ENCODE measurements at places on chromosomes 11 and 22.
A peak's percentile ranks its signal among the peaks of the same experiment; 100 is the strongest.

DNA sequence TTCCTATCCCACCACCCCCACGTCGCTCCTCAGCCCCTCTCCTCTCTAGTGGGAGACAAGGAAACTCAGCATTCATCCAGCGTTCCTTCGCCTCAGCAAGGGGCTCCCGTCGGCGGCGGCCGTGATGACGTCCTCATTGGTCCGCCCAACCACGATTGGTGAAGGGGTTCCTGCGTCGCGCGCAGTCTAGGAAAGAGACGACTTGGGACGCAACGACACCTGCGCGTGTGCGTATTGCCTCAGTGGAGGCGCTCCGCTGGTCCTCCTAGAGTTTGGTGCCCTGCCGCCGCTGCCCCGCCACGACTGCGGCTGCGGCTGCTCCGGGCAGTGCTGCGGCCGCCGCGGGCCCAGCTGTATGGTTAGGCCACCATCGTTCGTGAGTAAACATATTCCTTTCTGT lies 56.6 kb downstream of the CCDC81 start:
- DNase-seq: no peak

DNA sequence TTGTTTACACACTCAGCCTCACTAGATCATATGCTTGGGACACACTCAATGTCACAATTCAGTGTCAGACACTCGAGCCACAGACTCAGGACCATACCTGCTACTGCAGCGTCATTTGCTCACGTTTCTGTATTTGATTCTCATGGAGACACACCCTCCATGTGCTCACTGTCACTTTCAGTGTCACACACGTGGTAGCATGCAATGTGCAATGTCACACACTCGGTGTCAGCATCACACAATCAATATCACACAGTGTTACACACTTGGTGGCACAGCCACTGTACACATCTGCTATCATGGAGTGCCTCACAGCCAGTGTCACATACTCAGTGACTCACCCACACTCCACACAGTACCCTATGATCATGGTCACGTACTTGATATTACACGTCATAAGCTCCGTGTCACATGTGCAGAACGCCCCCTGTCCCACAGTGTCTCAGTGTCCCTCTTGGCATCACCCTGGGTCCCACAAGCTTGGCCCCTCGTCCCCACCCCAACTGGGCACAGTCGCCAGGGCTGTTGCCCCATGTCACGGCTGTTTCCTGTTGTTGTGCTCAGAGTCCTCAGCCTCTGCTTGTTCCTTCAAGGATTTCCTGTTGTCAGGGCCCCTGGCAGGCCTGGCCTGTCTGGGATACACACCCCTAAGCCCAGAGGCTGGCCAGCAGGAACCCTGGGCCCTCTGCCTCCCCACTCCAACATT lies 49.6 kb downstream of the PDE2A start:
- DNase-seq: no peak

- DNase-seq: no peak
Observed at GRCh38 chr11:120830085-120830620, 193.7 kb upstream of the TBCEL start.

GRCh38 chr11:119432484-119433357 lies 9.7 kb upstream of the THY1 start:
- no peak for DNase-seq

GRCh38 chr11:63760487-63761079 lies 8.0 kb downstream of the ZFTA start:
- DNase-seq: no peak

GRCh38 chr11:32433914-32434355 lies 1.4 kb downstream of the WT1 start:
- no peak for DNase-seq

DNA sequence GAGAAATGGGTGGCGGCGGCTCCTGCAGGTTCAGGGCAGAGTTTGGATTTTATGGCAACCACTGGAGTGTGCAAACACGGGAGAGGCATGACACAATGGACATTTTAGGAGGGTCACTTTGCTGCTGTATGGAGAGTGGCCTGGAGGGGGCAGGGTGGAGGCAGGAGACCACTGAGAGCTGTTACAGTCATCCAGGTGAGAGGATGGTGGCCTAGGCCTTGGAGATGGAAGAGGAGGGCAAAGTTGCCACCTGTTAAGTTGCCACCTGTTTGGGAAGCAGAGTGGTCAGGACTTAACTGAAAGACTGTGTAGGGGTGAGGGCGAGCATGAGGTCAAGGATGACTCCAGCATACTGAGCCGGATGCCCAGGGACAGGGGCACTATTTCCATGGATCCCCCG lies 2.3 kb upstream of the RAD9A start:
- DNase-seq: no peak

- DNase-seq: no peak
Observed at GRCh38 chr11:2319791-2320472, 18.1 kb downstream of the TSPAN32 start.

GRCh38 chr22:35921777-35922176 lies 106.8 kb downstream of the RBFOX2 start:
- DNase-seq: peak; percentile 69

DNA sequence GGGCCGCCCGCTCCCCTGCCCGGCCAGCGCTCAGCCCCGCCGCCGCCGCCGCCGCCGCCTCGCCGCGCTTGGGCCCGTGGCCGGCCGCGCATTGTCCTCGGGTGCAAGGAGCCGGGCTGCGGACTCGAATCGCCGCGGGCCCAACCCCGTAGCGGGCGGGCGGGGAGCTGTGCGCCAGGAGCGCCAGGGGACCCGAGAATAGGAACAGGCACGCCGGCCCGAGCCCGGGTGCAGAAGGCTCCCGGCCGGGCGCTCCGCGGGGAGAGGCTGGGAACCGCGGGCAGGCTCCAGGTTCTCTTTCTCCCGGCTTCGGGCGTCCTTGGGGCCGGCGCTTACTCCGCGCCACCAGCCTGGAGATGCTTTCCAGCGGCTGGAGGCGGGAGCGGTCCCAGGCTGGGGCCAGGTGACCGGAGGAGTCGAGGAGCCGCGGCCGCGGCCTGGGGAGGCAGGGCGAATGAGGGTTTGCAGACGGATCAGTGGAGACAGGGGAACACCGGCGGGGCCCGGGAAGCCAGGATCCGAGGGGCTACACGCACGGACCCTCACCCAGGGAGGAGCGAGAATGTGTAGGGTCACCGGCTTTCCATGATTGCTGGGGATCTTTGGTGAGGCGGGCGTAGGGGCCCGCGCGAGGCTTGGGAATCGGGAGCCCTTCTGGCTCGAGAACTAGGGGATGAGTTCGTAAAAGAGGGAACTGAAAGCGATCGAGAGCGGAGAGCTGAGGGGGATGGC lies 726 bp downstream of the PKNOX2 start:
- no peak for DNase-seq

GRCh38 chr11:32379719-32380118 lies 55.6 kb downstream of the WT1 start:
- no peak for DNase-seq

DNA sequence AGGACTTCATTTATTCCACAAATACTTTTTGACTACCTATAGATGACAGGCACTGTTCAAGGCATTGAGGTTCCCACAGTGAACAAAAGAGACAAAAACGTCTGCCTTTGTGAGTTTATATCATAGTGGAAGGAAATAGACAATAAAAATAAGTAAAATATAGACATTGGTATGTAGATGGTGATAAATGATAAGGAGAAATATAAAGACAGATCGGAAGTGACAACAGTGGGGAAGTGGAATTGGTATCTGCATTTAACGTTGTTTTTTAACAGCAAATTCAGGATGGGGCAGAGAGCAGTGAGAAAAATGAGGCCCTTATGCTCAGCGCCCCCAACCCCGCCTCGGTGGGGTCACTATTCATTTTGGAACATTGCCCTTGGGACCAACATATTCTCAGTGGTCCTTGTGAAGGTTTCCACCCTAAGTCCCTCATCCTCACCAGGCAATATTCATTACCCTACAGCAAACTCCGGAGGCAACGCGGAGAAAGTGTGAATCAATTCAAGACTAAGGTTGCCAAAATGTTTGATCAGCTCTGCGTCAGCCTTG lies 627 bp upstream of the PEX26 start:
- no peak for DNase-seq

DNA sequence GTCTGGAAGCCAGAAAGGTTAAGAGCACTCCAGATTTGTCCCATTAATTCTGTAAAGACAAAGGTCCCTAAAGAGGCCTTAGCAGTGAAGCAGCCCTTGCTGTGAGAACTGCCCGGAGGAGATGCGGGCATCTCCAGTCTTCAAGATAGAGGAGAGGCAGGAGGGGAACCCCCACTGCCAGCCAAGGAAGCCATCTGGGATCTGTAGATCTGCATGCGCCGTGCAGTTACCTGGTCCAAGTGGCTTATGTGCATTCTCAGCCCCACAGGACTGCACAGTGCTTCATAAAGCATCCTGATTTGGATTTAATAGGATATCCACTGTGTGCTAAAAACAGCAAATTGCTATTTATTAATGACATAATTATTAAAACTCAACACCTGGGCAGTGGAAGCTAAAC lies 834.6 kb downstream of the NTM start:
- DNase-seq: no peak

DNA sequence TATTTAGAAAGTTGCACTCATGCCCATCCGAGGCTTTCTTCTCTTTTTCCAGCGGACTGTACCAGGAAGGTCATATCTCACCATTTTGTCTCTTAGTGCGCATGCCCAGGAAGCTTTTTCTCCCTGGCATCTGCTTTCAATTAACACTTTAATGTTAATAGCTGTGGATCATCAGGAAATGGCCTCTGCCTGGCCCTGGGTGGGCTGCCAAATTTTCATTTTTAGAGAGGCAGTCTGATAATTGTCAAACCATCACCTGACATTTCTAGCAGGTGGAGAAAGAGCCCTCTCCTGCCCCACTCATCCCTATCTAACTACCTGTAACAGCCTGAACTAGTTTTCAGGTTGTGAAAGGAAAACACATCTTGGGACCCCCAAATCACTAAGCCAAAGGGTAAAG lies 257.4 kb upstream of the LRRC4C start:
- no peak for DNase-seq

GRCh38 chr22:32958001-32958400 lies 100.2 kb downstream of the SYN3 start:
- DNase-seq: no peak

DNA sequence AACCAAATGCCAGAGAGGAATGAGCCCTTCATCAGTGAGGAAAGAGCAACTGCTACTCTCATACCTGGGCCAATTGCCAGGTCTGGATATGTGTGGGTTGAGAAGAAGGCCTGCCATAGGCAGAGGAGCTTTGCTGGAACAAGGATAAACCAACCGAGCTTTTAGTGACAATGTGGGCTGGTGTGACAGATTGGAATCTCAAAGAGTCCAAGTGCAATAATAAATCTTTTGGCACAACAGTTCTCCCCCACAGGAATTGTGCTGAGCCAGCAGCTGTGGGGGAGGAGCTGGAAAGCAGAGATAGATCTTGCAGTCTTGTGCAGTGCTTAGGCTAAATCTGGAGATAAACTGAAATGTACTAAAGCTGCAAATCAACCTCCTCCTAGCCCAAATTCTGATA lies 79.4 kb upstream of the ISX start:
- DNase-seq: no peak

- no peak for DNase-seq
Observed at GRCh38 chr11:10407055-10407454, 48.0 kb upstream of the AMPD3 start.

GRCh38 chr11:45031912-45032519 lies 81.3 kb upstream of the TP53I11 start:
- DNase-seq: no peak

DNA sequence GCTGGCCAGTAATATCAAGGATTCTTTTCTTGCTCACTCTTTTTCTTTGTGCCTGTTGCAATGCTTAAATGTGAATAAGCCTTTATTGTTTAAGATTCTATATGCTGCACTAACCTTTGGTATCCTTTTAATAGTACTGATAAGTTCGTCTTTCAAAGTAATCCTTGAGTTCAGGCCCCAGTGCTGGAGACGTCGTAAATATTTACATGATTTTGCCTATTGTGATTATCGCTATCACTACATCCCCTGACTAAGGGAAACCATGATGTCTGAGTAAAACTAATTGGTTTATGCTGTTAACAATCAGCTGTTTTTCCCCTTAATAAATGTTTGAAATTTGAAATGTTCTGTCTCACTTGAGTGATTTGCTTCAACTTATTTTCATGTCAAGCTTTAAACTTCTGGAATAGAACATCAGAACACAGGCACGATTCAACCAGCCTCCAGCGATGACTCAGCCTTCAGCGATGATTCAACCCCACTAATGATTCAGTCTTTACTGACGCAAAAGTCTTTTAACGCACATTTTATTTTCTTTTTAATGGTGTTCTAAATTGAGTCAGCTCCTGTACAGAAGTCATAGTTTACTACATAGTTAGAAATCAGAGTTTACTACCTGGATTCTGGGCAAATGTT lies 3.9 kb downstream of the HTATIP2 start:
- DNase-seq: peak; percentile 72

GRCh38 chr22:23217171-23218052 lies 37.1 kb downstream of the BCR start:
- no peak for DNase-seq

DNA sequence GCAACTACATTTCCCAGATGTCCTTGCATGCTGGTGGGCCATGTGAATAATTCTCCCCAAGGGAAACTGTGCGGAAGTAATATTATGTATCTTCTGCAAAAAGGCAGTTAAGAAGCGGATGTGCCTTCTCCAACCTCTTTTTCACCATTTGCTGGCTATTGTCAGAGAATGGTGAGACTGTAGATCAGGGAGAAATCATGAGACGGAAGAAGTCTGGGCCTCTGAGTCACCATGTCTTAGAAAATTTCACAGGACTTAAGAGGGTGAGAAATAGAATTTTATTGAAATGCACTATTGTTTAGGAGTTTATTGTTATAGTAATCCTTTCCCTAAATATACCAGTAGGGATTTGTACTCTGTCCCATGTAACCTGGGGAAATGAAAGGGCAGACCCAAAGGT lies 298.7 kb upstream of the ZC3H12C start:
- DNase-seq: no peak

DNA sequence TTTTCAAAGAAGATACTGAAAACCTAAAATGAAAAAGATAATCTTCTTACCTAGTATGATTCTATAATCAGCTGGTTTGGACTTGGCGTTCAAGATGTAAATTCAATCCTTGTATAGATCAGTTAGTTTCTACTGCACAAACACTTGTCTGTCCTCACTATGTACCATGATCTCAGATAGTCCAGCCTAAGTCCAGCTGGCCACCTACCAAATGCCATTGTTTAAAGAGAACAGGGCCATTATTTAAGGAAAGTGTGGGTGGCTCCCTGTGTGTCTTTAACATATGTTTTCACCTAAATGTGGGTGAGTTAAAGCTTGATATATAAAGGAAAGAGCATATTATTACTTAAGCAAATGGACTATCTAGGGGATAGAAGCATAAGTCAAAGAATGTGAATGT lies 38.6 kb downstream of the BLID start:
- no peak for DNase-seq

- no peak for DNase-seq
Observed at GRCh38 chr22:29108137-29108536, 35.3 kb downstream of the KREMEN1 start.

DNA sequence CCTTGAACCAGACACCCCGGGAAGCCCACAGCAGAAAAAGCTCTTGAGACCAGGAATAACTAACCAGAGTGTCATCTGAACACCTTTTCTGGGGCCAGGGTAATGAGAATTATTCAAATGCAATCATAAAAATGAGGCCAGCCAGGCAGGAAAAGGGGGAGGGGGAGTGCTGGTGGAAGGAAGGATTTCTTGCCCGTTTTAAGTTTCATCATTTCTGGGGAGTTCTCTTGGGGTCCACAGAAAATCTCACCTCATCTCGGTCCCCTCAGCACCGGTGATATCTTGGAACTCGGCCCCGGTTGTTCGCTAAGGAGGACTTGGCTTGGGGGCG lies 495 bp upstream of the PKNOX2 start:
- DNase-seq: no peak

GRCh38 chr11:29173660-29174062 lies 843.2 kb downstream of the KCNA4 start:
- peak; percentile 26 for DNase-seq

Data from epithelial cell of proximal tubule (primary cell).